ENCODE measurements at places on chromosomes 3 and 15.

GRCh38 chr3:75049533-75049932 is 435.1 kb upstream of the CNTN3 start:
- no peak for DNase-seq

GRCh38 chr3:50473768-50474167 is 29.7 kb downstream of the CACNA2D2 start:
- DNase-seq = no peak

DNA sequence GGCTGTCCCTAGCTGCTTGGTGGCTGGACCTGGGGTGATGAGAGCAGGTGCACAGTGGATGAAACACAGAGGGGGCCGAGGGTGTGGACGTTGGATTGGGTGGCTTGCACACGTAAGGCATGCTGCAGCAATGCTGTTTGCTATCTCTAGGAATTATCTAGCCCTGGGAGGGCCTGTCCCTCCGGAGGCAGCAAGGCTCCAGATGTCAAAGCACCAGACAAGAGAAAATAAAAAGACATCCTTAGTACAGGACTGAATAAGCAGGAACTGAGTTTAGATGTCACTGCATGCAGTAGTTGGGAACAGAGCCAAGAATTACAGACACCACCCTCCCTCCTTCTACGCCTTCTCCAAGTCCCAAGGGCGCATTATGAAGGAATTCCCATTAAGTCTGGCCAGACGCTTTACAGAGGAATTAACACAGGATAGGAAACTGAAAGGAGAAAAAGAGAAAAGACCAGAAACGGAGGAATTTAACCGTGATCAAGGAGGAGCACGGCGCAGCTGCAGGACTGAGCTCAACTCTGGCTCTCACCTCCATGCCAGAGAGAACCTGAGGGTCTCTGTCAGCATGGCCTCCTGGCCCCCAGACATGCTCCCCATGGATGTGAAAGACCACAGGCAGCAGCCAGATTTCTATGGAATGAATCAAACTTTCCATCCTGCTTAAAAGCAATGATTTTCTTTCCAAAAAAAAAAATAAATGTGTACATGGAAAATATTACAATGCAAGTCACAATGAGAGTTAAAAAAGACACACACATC is 13.8 kb downstream of the ATP10A start:
- no peak for DNase-seq

DNA sequence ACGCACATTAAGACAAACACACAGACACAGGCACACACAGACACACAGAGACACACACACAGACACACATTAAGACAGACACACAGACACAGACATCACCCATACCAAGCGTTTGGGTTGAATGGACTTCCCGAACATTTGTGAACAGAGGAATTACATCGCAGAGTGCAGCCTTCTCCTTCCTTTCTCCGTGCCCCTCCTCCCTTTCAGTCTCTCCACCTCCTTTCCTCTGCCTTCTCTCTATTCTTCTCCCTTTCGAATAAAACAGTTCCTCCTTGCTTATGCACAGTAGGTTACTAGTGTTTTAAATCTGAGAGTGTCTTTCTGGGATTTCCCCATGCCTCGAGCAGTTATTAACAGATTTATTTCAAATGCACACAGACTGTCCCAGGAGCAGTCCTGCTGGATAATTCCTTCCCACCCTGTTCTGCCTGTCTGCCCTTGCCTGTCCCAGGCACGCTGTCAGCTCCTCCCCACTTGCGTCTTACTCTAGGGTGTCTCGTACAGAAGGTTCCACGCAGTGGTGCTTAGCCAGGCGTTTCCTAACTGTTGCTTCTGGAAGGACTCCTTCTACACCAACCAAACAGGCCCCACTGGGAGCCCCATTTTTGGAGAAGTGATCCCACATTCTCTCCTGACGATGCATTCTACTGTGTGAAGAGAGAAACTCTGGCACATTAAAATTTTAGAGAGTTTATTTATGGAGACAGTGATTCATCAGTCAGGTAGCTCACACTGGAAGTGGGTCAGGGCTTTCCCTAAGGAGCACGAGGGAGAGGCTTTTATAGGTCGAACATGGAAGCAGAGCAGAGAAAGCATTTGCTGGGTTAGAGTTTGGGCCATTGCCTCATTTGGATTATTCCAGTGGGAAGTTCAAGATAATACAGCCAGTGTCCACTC is 163.8 kb downstream of the SV2B start:
- DNase-seq = no peak

DNA sequence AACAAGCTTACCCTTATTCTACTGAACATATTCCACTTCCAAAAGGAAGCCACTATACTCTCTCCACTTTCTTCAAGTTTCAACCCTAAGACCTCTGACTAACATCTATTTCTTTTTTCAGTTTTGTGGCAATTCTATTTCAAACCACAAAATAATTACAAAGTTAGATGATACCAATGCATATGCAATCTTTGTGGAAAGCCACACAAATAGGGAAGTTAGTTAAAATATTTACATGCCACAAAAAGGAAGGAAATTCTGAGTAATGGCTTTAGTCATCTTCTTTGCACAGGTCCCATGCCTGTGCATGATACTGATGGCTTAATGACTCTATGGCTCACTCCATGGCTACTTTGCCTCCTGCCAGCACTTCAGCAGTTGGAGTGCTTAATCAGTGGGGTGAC is 57.0 kb upstream of the MCTP2 start:
- DNase-seq = no peak

DNA sequence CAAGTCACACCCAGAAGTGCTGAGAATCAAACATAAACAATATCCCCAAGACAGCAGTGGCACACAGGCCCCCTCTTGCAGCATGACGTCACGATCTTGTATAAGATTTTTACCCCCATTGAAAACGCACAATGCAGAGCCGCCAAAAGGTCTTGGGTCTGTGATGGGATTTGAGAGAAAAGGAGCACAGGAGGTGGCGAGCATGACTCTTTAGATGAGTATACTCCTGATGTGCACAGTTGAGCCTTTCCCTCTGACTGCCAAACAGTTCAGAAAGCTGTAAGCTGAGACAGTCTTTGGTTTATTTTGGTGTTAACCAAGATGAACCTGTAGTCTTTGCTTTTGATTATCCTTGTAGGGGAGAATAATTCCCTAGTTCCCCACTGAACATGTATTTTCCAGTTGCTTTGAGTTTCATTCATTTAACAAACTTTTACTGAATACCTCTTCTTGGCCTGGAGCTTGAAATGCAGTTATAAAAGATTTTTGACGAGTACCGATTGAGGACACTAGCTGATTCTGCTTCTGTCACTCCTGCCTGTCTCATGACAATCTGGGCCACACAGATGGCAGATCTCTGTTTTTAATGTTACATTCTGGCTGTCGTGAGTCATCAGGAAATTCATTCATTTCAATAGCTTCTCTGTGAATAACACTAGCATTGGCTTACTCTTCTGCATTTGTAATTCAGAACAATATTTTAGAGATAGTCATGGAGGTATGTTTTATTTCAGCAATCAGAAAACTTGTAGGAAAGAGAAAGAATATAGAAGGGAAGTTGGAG is 28.9 kb downstream of the CFAP91 start:
- DNase-seq = no peak

DNA sequence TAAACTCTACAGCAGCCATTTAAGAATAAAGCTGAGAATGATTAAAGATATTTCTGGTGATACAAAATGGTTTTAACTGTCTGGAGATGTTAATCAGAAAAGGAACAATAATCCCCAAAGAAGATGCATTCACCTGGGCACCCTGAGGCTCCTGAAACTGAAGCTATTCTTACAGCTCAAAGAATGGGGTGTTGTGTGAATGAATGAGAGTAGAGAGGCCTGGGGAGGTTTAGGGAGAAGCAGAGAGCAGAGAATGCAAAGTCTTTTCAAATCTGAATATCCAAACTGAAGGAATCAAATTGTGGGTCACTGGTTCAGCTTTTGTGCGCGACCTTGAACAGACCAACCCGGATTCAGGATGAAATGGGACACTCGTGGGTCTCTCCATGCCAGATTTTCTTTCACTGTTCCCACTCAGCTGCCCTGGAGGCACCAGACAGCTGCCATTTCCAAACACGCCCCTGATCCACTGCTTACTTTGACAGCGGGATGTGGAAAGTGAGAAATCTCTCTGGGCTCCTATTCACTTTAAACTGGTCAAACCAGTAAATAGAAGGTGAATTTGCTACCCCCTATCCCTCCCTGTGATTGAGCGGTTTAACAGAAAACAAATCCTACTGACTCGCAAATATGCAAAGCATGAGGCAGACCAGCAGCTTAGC is 485.5 kb upstream of the THBS1 start:
- no peak for DNase-seq

GRCh38 chr3:134833453-134834163 is 38.5 kb downstream of the EPHB1 start:
- DNase-seq = no peak

- no peak for DNase-seq
Observed at GRCh38 chr3:61094608-61095007, 156.6 kb downstream of the FHIT start.
